ENCODE measurements at places on chromosomes 5 and 9.

DNA sequence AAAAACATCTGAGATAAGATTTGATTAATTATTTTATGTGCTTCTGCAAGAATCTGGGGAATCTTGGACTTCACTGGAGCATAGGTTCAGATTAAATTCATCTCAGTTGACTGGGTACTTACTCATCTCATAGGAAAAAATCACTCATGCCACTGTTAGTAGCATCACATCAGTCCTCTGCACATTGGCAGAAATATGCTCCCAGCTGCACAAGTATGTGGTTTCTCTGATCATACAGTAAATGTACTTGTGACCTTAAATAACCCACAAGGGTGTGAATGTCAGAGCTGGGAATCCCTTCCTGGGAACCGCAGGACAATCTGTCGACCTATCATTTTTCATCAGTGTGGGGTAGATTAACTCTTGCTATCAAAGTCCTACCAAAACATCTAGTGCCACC lies 203.7 kb upstream of the SLC24A2 start:
- no peak for DNase-seq

- DNase-seq, result no peak
Observed at GRCh38 chr5:72452515-72453245, 54.5 kb downstream of the ZNF366 start.

GRCh38 chr5:32445287-32445758 lies 783 bp upstream of the ZFR start:
- DNase-seq, result no peak

- no peak for DNase-seq
Observed at GRCh38 chr5:81021951-81022687, 62.0 kb downstream of the RASGRF2 start.

DNA sequence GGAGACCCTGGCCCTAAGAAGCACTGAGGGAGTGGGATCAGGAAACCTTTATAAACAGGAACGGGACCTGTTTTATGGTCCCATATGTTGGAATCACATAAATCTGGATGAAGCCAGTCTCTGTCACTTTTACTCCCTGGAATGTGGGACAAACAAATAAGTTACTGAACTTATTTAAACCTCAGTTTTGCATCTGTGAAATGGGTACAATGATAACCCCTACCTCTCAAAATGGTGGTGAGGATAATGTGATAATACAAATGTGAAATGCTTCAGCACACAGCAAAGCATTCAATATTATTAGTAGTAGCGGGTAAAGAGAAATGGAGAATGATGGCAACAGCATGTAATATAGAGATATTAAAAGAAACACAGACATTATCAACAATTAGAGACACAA lies 298.9 kb downstream of the ZSWIM6 start:
- no peak for DNase-seq
